ENCODE measurements at places on chromosomes 13 and 19.

DNA sequence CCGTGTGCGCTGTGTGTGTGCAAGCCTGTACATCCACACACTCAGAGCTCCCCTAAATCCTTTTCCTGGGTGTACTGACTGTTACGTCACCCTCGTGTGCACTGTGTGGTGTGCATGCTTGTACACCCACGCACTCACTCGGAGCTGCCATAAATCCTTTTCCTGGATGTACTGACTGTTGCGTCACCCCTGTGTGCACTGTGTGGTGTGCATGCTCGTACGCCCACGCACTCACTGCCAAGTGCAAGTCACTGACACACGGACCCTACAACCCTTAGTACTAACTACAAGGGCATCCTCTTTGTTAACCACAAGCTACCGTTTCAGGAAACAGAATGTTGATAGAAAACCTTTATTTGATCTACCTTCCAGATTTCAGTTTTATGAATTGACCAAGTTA lies 983.4 kb downstream of the EFNB2 start:
- DNase-seq = no peak

GRCh38 chr13:48489666-48490065 lies 43.2 kb downstream of the RCBTB2 start:
- DNase-seq = no peak

GRCh38 chr19:40081411-40081810 lies 9.3 kb downstream of the ZNF780A start:
- no peak for DNase-seq

DNA sequence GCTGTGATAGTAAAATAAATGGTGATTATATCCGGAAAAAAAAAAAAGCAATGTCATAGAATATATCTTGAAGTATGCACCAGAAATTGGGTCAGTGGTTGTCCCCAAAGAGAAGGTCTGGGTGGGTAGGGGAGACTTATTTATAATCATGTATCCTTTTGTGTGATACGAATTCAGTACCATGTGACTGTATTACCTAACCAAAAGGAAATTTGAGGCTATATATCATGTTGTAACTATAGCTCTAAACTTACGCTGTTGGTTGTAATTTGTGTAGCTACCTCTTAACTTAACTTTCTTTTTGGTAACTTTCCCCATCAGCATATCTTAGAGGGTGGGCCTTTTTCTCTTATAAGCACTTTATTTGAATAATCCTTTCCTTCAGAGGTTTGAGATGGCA lies 25.2 kb upstream of the KCTD4 start:
- DNase-seq = no peak

- DNase-seq = no peak
Observed at GRCh38 chr19:40253611-40254092, 27.2 kb upstream of the CCNP start.

DNA sequence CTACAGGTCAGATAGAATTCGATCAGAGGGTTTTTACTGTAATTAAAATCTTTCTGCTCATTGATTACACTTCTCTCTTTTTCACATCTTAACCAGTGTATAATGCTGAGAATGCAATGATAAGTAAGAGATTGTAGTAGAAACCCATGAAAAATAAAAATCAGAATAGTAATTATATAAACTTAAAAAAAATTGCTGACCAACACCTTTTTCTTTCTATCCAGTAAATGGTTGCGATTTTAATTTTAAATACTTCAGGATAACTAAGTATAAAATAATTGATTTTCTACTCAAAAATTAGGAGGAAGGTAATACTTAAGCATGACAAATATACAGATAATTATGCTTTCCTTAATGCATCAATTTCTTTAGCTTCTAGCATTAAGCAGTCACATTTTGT lies 910.6 kb upstream of the GPC6 start:
- DNase-seq = no peak

GRCh38 chr13:38824342-38824741 lies 137.5 kb downstream of the FREM2 start:
- DNase-seq = no peak

GRCh38 chr19:2164020-2164998 lies 576 bp downstream of the DOT1L start:
- DNase-seq = no peak

- no peak for DNase-seq
Observed at GRCh38 chr19:1999856-2000515, 15.5 kb downstream of the BTBD2 start.

- DNase-seq = no peak
Observed at GRCh38 chr13:39976481-39976880, 321.0 kb downstream of the COG6 start.

DNA sequence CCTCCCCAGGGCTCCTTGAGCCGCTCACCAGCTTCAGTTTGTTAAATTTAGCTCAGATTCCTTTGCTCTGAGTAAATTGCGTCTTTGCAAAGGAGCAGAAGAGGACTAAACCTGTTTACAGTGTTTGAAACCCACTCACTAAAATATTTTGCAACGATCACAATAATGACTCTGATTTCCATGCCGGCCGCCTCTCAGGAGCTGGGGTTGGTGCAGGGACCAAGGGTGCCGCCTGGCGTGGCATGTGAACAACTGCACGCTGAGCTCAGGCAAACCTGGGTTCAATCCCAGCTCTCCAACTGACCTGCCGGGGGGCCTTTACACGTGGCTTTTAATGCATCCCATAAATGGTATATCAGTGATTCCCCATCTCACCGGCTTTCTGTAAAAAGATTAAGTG lies 68.7 kb upstream of the CACNA1A start:
- DNase-seq = no peak

- no peak for DNase-seq
Observed at GRCh38 chr19:51531349-51532315, at the start of gene SIGLEC6. TSS of gene SIGLEC6 (minus strand) at chr19:51531670. CDS start at chr19:51531648, 22 bp downstream.

DNA sequence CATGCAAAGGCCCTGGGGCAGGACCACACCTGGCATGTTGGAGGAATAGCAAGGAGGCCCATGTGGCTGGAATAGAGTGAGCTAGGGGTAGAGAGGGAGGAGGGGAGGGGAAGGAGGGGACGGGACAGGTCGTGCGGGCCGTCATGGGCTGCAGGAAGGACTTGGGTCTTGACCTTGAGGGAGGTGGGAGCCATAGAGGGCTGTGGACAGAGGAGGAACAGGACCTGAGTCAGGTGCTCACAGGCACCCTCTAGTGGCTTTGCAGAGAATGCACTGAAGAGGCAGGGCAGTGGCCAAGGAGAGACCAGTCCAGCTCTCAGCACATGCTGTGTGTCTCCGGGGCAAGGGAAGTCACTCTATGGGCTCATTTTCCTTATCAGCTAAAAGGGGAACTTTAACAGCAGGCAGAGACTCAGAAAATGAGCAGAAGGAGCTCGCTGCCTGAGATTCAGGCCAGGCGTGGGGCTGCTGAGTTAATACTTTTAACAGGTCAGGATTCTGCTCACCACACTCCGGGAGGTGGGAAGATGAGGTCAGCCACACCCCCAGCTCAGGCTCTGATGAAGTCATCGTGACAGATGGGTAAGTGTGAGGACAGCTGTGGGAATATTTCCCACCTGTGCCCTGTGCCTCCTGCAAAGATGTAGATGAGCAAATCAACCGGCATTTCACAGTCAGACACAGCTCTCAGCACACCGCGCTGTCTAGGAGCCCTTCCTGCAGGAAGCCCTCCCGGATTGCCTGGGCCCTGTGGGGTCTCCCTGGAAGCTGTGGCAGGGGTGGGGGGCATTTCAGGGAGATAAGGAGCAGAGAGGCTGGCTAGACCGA lies 6.0 kb upstream of the TNFAIP8L1 start:
- DNase-seq = peak; percentile 71

GRCh38 chr13:64718116-64718515 lies 2512.0 kb downstream of the PCDH9 start:
- no peak for DNase-seq

DNA sequence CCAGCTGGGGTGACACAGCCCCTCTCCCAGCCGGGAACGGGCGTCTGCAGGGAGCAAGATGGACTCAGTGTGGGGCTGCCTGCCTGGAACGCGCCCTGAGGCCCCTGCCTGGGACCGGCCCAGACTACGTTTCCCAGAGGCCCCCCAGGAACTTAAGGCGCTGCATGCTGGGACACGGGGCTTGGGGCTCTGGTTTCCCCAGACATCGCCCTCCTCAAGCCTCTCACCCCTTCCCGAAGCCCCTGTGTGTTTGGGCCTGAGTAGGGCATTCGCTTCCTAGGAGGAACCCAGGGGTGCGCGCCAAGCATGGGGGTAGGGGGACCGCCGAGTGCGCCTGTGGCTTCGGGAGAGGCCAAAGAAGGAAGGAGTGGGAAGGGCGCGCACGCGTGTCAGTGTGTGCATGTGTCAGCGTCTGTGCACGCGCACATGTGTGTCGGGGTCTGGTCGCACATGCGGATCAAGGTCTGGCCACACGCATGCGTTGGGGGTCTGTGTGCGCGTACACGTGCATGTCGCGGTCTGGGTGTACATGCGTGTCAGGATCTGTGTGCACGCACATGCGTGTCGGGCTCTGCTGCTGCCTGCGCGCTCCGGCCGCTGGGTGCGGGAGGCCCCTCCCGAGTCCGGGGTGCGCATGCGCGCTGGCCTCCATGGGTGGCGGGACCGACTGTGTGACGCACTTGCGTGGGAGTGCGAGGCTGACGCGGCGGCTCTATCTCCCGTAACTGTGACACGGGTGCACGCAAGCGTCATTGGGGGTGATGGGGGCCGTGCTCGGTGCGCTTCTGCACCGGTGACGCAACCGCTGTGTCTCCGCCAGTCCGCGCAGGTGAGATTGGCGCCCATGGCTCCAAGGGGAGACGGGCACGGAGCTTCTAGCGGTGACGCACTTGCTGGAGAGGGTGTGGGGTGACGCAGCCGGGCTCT lies 16.2 kb downstream of the ZNF331 start:
- DNase-seq = peak; percentile 82

GRCh38 chr19:52296400-52296772 lies 583 bp upstream of the ZNF480 start:
- no peak for DNase-seq

- no peak for DNase-seq
Observed at GRCh38 chr13:112069061-112069844, 2.3 kb downstream of the SOX1 start.

GRCh38 chr19:17156947-17157302 lies 58.2 kb upstream of the USE1 start:
- DNase-seq = no peak

DNA sequence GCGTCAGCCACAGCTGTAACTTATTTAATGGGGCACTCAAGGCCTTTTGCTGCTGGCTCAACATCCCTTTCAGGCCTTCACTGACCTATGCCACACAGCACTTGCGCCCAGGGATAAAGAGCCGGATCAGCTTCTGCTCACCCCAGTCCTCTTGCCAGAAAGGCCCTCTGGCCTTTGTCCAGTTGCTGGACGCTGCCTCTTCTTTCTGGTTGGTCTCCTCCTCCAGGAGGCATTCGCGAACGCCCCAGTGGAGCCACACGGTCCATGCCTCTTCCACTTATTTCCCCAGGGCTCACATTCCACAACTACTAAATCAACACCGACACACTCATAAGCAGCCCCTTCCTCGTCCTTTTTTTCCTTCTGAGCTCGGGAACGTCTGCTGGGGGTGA lies 3.7 kb upstream of the ZNF329 start:
- DNase-seq = no peak

DNA sequence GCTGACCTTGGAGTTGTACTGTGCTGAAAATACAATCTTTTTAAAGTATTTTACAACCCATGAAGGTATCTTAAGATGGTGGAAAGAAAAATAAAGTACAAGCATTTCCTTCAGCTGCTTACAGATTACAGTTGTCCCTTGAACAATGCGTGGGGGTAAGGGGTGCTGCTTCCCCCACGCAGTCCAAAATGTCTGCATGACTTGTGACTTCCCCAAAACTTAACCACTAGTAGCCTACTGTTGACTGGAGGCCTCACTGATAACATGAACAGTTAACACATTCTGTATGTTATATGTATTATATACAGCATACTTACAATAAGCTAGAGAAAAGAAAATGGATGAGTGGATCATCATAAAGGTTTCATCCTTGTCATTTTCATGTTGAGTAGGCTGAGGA lies 45.3 kb upstream of the ZNF599 start:
- no peak for DNase-seq

GRCh38 chr13:92315265-92315664 lies 911.3 kb upstream of the GPC6 start:
- no peak for DNase-seq

GRCh38 chr19:18119717-18120105 lies 22.1 kb downstream of the MAST3 start:
- no peak for DNase-seq

DNA sequence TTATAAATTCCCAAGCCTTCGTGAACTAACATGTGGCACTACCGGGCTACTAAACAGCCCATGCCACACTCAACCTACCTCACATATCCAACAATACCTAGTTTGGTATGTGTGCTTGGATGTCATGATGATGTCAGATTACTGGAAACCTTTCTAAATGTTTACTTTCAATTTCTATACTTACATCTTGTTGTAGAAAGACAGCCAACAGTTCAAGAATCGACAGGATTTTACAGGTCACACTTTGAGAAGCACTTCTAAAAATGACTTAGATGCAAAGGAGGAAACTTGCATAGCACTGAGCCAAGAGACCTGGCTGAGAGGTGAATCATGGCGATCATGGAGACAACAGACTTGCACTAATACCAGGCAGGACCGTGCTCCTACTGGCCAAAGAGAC lies 209.9 kb downstream of the COL4A1 start:
- no peak for DNase-seq

- DNase-seq = no peak
Observed at GRCh38 chr19:30276011-30276882, 95.9 kb upstream of the ZNF536 start.

- no peak for DNase-seq
Observed at GRCh38 chr19:21566073-21566472, 60.7 kb downstream of the ZNF429 start.

- DNase-seq = no peak
Observed at GRCh38 chr19:45382426-45382825, 12.1 kb upstream of the ERCC2 start.

DNA sequence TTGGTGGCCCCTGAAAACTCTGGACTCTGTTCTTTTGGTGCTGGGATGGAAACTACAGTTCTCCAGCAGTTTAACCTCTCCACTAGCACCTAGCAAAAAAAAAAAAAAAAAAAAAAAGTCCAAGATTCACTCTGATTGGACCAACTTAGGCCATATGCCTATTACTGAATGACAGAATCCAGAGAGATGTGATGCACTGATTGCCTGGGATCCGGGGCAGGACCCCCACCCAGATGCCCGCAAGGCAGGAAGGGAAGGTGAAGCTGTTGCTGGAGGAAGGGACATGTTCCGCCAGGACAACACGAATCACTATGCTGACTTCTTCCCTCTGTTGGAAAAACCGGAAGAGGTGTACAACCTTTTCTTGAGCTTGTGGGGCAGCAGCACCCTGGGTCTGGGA lies 152.5 kb upstream of the ZNF536 start:
- DNase-seq = no peak

Measured in SJSA1 (cell line).